ENCODE measurements at places on chromosomes 2 and 18.

- DNase-seq, result peak; percentile 33
Measured at GRCh38 chr2:118032169-118033013, 18.5 kb upstream of the CCDC93 start.

DNA sequence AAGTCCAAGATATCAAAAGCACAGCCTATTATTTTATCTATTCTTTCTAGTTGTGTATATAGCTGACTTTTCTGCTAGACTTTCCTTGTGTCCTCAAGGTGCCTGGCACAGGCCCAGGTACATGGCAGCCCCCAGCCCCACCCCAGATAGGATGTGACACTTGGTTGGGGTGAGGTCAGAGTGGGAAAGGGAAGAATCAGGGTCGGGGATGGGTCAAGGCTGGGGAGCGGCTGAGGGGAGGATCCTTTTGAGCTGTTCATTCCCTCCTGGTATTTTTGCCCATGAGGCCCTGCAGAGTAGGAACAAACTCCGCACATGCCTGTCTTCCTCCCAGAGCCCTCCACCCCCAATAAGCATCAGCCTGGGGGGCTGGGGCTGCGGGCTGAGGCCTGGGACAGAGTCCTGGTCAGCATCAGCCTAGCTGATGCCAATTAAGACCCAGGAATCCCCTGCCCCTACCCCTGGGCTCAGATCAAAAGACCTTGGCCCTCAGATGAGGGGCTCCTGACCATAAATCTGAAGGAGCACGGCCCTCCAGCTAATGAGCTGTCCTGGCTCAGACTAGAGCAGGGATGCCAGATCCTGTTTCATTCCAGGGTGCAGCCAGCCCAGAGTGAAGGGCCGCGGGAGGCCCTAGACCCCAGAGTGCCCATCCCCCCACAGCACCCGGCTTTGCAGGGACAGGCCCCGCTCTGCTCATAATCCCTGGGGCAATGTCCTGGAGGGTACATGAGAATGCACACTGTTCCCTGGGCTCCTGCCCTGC lies 85.3 kb downstream of the SDC1 start:
- DNase-seq, result no peak

DNA sequence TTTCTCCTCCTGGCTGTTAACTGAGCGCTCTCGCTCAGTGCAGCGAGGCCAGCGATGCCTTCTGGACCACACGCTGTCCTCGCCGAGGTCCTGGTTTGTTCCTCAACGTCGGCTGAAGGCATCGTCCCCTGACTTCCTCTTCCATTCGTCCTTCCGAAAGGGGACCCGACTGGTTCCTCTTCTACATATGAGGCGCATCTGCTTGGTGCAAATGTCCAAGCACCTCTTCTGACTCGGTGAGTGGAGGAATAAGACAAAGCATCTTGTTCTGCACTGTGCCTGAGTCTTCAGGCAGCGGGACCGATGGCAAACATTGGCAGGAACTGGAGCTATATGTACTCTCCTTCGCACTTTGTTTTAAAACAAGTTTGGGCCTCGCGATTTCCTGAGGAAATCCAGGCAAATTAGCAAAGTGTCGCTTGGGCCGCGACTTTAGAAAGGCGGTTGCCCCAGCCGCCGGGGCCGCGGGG lies 621 bp upstream of the KCNS3 start:
- DNase-seq, result no peak

GRCh38 chr2:176769499-176770370 lies 442.9 kb upstream of the HNRNPA3 start:
- no peak for DNase-seq

- no peak for DNase-seq
Measured at GRCh38 chr18:24799176-24799575, 338.7 kb downstream of the HRH4 start.

- no peak for DNase-seq
Measured at GRCh38 chr18:45556222-45556621, 59.1 kb upstream of the SLC14A2 start.

Data from NCI-H1105 treated with DMSO at 0.1 percent for 48 hours (cell line).